ENCODE measurements at places on chromosomes 6 and 20.

DNA sequence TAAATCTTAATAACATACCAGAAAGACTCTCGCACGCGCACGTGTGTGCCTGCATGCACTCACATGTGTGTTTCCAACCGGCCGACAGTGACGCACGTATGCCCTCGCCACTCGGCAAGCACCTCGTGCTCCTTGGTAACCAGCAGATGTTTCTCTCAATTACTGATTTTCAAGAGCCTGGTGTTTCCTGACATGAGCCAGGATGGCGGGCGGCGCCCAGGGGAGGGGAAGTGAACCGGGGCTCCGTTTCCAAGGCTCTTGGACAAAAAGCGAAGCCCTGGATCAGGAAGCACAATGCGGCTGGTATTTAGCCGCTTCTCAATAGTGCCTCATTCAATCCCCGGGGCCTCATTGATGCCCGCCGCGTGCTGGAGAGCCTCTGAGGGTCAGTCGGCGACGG lies 37.7 kb downstream of the PMEPA1 start:
- DNase-seq, result no peak

- DNase-seq, result no peak
Observed at GRCh38 chr6:123619156-123619555, 17.6 kb downstream of the TRDN start.

DNA sequence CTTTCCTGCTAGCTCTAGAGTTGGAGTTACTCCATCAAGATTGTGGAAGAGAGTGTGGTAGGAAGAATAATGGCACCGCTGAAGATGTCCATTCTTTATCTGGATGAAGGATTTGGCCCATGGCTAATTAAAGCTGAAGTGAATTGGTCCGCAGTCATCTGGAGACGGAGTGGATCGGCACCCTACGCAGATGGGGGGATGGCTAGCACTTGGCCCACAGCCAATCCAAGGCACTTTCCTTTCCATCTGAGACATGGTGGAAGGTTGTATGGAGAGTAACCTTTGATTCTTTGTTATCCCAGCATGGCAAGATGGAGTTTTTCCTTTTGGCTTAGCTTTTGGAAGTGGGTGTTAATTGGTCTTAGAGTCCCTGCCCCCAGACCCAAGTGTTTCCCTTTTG lies 88.3 kb downstream of the JPH2 start:
- no peak for DNase-seq

GRCh38 chr6:157530126-157530525 lies 149.1 kb downstream of the ZDHHC14 start:
- DNase-seq, result no peak

DNA sequence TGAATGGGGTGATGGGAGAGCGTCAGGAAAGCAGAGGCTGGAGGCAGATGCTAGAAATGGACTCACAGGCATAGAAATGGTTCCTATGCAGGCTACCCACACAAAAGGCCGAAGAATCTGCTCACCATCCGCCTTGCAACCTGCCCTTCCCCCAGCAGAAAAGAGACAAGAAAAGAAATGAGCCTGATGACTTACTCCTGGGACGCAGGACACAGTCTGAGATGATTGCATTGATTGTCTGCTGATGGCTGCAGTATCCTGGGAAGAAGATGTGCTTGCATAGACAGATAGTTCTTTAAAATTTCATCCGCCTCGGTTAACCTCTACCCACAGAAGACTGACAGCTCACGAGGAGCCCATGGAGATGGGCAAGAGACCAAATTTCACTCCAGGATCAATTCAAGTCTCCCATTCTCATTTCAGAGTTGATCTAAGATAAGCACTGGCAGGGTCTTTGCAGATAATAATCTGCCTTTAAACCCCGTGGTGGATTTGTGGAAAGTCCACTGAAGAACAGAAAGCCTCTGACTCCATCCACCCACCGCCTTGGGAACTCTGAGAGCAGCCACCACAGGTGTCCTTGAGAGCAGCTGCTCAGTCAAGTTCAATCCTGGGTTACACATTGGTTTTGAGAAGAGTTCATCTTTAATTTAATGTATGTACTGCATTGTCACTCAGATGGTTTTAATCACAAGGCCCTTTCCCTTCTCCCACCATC lies 7.2 kb downstream of the AGPAT4 start:
- DNase-seq, result no peak

DNA sequence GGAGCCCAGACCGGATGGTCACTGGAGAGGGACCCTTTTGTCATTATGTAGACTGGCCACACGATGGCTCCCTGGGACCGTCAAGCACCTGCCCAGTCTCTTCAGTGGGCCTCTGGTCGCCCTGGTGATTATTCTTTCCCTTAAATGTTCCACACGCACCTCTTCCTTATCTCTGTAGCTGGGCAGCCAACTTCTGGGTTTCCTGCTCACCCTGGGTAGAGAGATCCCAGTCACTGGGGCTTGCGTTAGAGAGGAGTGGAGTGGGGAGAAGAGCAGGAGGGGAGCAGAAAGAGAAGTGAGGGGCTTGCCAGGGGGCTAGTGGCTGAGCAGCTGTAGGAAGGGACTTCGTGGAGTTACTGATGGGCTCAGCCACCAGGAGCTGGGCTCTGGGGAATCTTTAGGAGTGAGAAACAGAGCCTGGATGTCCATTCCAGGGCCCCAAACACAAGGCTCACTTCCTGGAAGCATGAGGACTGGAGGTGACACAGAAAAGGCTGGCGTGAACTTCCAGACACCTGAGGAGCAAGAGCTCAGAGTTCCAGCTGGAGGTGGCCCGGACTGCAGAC lies 150.1 kb downstream of the DHX35 start:
- DNase-seq, result peak; percentile 38

Measured in NCI-H1694 treated with DMSO at 0.1 percent for 48 hours (cell line).